ENCODE measurements at places on chromosomes 1 and 21. TPM values are rescaled to one million over a fixed set of nuclear protein-coding genes. Genes with fewer than 3 reads are reported as not detected.

ERICH3 gene
- total RNA-seq: 0.79 TPM

AKR7A3 gene
- total RNA-seq: 0.53 TPM

GPN2 gene
- 11.4 TPM for total RNA-seq

HES3 gene
- not detected for total RNA-seq

CLDN19 gene
- total RNA-seq: 0.69 TPM

MRPS15 gene
- total RNA-seq: 26.0 TPM

C1orf115 gene
- 10.0 TPM for total RNA-seq

SIKE1 gene
- 104 TPM for total RNA-seq

GPR89A gene
- total RNA-seq: 45.5 TPM

CDK18 gene
- total RNA-seq: 3.5 TPM

CELA3B gene
- not detected for total RNA-seq

NT5C1A gene
- total RNA-seq: 2.1 TPM

CFHR4 gene
- not detected for total RNA-seq

AVPR1B gene
- not detected for total RNA-seq

CRYBG2 gene
- 1.5 TPM for total RNA-seq
